Activated CD4-positive, alpha-beta memory T cell treated with anti-CD3 and anti-CD28 coated beads, Interleukin-2, amount 10 ng/mL, durations not matched to agents 7 days and 5 days (primary cell): ENCODE measurements at places on chromosomes 7 and 10. TPM values are rescaled to one million over a fixed set of nuclear protein-coding genes. Genes with fewer than 3 reads are reported as not detected.

Gene KAZALD1
- total RNA-seq, result 0.53 TPM

GRCh38 chr7:27165089-27165995 lies at the start of gene HOXA9:
Gene HOXA9, minus strand, starts transcription at chr7:27165537. Its CDS starts 80 bp downstream, at chr7:27165457.
- H3K4me3 ChIP-seq, result peak within 1 kb of the TSS; percentile 30
- no peak for DNase-seq
- peak within 1 kb of the TSS; percentile 65 for H3K27ac ChIP-seq
- peaks cover 12% of the 10 kb centered on the region for H3K4me1 ChIP-seq
- peaks cover 79% of the 10 kb centered on the region for H3K27me3 ChIP-seq

Gene COA1
- 56.0 TPM for total RNA-seq

Gene PNLIPRP1
- total RNA-seq, result not detected

Gene SORCS3
- not detected for total RNA-seq

DNA sequence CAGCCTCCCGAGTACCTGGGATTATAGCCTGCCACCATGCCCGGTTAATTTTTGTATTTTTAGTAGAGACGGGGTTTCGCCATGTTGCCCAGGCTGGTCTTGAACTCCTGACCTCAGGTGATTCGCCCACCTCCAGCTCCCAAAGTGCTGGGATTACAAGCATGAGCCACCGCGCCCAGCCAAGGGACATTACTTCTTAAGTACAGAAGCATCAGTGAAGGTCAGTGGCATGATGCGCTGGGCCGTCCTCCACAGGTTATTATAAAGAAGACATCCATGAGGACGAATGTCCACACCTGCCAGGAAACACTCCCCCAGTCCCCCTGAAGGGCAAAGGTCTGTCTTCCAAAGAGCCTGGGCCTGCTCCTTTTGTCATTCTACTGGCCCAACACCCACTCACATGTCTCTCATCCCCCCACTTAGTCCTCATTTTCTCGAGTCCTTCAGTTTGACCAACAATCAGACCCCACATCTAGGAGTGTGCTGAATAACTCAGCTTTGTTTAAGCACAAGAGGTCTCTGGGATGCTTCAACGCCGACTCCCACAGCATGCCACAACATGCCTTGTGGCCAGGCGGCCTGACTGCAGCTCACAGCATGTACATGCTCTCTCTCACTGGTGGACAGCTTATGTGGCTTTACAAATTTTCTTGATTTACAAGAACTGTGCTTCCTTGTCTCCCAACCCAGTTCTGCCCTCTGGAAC lies 73.0 kb downstream of the CTBP2 start:
- H3K36me3 ChIP-seq, result no peaks in the 10 kb centered on the region
- peaks cover 7% of the 10 kb centered on the region for H3K27me3 ChIP-seq

DNA sequence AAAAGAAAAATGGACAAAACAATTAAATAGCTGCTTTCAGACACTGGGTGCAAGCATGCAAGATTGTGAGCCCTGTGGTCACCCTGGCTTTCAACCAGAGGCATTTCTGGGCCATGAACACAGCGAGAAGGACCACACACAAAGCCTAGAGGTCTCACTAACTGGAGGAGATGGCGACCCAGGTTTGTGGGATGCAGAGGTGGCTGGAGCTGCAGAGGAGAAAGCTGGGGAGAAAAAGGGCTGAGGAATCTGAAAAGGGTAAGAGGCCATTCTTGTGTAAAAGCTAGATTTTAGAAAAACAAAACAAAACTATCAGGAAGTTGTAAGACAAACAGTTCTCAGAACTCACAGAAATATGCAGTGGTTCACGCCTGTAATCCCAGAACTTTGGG lies 30.1 kb upstream of the PTPRN2 start:
- H3K27ac ChIP-seq, result no peak overlapping the region
- H3K4me3 ChIP-seq, result no peak overlapping the region
- DNase-seq, result no peak
- H3K36me3 ChIP-seq, result peaks cover 35% of the 10 kb centered on the region

- no peak overlapping the region for H3K27ac ChIP-seq
- H3K4me1 ChIP-seq, result peaks cover 6% of the 10 kb centered on the region
- H3K27me3 ChIP-seq, result peaks cover 26% of the 10 kb centered on the region
- no peak overlapping the region for H3K4me3 ChIP-seq
These were observed 50.8 kb downstream of the PIK3CG start for GRCh38 chr7:106915873-106916272.

Gene CUBN
- 0.80 TPM for total RNA-seq

GRCh38 chr7:141991140-141991539 lies 4.5 kb upstream of the MGAM start:
- peaks cover 4% of the 10 kb centered on the region for H3K27me3 ChIP-seq
- H3K4me3 ChIP-seq, result no peak overlapping the region

Gene C10orf105
- 0.25 TPM for total RNA-seq

DNA sequence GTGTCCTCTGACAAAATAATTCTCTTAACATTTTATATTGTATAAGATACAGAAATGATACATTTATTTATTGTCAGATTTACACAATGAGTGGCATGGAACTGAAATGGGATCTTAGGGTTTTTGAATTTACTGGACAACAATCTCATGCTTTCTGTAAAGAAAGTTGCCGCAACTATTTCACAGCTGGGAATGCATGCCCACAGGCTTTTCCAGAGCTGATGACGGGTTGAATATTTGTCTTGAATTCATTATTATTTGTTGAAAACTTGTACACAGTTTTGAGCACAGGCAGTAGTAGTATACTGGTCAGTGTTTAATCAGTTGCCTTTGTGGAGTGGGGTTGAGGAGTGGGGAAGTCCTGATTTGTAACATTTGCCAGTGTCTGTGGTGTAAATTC lies 20.5 kb upstream of the MRC1 start:
- H3K27ac ChIP-seq, result no peak overlapping the region
- no peak overlapping the region for H3K4me3 ChIP-seq
- peaks cover 6% of the 10 kb centered on the region for H3K4me1 ChIP-seq
- peaks cover 3% of the 10 kb centered on the region for H3K27me3 ChIP-seq
- DNase-seq, result no peak

Gene PKD2L1
- total RNA-seq, result 0.18 TPM

Gene SLC18A3
- not detected for total RNA-seq

DNA sequence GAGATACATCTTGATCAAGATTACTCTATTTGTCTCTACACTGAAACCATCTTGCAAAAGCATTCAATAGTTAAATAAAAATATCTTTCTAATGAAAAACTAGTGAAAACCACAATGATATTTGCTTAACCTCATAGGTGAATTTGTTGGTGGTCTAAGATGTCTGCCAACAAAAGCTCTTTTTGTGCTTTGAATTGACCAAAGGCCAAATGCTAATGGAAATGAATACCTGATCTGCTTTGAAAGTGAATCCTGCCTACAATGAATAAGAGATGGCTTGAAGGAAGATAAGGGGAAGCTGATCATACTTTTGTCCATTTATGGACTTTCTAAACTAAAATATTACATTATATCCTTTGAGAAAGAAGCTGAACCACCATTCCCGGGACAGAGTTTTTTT lies 228.9 kb upstream of the ETV1 start:
- no peak for DNase-seq
- H3K36me3 ChIP-seq, result no peaks in the 10 kb centered on the region
- no peaks in the 10 kb centered on the region for H3K27me3 ChIP-seq
- no peak overlapping the region for H3K27ac ChIP-seq

- H3K4me1 ChIP-seq, result no peaks in the 10 kb centered on the region
- no peaks in the 10 kb centered on the region for H3K36me3 ChIP-seq
- H3K27ac ChIP-seq, result no peak overlapping the region
- no peak overlapping the region for H3K4me3 ChIP-seq
These were observed 12.9 kb upstream of the GRID2IP start for GRCh38 chr7:6563936-6564770.

Gene CCL24
- total RNA-seq, result not detected

Gene NEBL
- total RNA-seq, result not detected
